ENCODE measurements at places on chromosomes 16 and 17.

DNA sequence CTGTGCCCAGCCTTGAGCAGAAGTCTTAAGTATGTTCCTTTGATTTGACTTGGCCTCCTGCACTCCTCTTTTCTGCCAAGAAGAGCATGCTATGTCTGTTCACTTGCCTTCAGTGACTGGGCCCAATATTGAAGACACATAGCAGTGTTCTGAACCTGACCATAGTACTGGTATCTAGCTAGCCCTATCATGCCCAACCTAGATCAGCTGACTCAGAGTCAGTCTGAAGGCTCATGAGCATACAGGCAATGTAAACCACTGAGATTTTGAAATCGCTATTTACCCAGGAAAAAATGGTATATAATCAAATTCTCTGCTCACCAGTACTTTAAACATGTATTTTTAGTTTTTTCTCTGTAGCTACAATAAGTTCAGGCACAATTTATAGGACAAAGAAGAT is 129.4 kb downstream of the TANC2 start:
- no peak for DNase-seq

GRCh38 chr17:58985367-58985766 is 121.3 kb downstream of the TRIM37 start:
- no peak for DNase-seq

GRCh38 chr16:47977802-47978201 is 178.0 kb downstream of the ABCC12 start:
- no peak for DNase-seq

GRCh38 chr17:58447039-58447975 is 30.0 kb upstream of the RNF43 start:
- peak; percentile 21 for DNase-seq

GRCh38 chr16:1794221-1794871 is 841 bp upstream of the IGFALS start:
- DNase-seq, result no peak

GRCh38 chr17:33291248-33292200 is 1.6 kb downstream of the ASIC2 start:
- DNase-seq, result no peak

- DNase-seq, result no peak
Measured at GRCh38 chr17:27491713-27492190, 35.5 kb downstream of the KSR1 start.

GRCh38 chr16:84498223-84498610 is 6.2 kb downstream of the MEAK7 start:
- DNase-seq, result no peak

GRCh38 chr16:65034915-65035314 is 86.9 kb downstream of the CDH11 start:
- DNase-seq, result no peak

DNA sequence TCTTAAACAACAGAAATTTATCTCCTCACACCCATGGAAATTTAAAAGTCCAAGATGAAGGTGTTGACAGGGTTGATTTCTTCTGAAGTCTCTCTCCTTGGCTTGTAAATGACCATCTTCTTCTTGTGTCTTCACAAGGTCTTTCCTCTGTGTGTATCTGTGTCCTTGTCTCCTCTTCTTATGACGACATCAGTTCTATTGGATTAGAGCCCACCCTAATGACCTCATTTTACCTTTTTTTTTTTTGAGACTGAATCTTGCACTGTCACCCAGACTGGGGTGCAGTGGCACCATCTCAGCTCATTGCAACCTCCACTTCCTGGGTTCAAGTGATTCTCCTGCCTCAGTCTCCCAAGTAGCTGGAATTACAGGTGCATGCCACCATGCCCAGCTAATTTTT is 429.0 kb upstream of the CDH5 start:
- DNase-seq, result no peak

DNA sequence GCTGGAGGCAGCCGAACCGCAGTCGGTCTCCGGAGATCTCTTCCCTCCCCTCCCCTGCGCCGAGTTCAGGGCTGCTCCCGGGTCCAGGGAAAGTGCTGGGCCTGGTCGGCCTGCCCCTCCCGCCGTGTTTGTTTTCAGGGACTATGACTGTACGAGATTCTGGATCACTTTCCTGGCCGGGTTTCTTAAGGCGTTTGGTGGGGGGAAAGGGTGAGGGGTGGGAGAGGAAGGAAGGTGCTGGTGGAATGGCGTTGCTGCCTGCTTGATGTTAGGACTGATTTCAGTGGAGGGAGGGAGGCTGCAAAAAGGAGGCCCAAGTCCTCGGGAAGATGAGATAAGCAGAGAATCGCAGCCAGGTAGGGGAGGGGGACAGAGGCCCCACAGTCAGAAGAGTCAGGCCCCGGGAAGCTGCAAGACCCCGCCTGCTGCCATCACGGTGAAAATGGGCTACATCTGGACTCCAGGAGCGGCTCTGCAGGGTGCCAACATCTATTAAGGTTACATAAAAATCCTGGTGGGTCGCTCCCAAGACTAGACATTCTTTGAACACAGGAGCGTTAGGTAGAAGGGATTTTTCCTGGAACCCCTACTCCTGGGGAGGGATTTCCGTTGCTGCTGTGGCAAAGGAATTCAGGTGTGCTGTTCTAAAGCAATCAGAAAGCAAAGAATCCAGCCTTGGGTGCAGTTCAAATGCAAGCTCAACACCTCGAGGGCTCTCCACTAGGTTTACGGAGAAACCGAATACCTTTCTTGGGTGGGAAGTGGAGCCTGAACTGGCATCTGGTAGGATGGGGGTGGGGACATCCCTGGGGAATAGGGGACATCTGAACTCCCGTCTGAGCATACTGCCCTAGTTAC is 1.2 kb downstream of the ARHGAP44 start:
- DNase-seq, result no peak

DNA sequence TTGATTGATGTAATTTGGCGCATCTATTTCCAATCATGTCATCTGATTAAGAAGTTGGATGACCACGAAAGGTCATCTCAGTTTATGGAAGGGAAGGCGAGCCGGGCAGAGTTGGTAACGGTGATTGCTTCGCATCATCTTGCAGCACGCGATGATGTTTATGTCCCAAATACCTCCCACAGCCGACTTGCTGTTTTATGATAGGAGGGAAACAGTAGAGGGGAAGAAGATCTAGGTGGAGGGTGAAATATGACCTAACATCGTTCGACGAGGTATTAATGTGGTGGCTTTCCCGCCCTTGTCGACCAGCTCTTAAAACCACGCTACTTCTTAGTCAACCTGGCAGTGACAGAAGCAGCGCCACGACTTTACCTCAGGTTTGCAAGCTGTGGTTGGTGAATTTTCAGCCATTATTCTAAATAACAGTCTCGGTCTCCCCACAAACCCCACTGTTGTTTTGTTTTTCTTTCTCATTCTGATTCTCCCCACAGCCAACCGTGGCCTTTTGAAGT is 805 bp upstream of the TANC2 start:
- DNase-seq, result peak; percentile 34

GRCh38 chr17:57672971-57673370 is 72.1 kb downstream of the CCDC182 start:
- no peak for DNase-seq

- DNase-seq, result no peak
Measured at GRCh38 chr16:11413907-11414595, 68.8 kb downstream of the RMI2 start.

DNA sequence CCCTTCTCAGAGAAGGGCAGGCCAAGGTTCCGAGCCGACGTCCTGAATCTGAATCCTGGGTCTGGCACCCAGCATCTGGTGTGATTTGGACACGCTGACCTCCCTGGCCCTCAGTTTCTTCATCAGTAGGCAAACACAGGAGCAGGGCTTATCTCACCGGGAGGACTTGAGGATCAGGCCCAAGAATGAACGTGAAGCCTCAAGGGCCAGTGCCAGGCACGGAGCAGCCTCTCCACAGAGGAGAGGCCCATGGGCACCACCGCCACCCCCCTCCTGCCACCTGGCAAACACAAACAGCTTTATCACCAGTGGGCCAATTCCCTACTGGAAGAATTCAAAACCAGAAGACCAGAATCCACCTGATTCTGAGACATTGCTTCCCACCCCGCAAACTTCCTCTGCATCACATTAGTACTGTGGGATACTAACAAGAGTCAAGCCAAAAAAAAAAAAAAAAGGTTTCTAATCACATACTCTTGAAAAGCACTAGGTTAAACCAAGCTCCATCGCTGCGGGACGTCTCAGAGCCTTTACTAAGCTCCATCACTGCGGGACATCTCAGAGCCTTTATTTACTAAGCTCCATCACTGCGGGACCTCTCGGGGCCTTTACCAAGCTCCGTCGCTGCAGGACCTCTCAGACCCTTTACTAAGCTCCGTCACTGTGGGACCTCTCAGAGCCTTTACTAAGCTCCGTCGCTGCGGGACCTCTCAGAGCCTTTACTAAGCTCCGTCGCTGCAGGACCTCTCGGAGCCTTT is 68.0 kb upstream of the DOC2B start:
- no peak for DNase-seq

DNA sequence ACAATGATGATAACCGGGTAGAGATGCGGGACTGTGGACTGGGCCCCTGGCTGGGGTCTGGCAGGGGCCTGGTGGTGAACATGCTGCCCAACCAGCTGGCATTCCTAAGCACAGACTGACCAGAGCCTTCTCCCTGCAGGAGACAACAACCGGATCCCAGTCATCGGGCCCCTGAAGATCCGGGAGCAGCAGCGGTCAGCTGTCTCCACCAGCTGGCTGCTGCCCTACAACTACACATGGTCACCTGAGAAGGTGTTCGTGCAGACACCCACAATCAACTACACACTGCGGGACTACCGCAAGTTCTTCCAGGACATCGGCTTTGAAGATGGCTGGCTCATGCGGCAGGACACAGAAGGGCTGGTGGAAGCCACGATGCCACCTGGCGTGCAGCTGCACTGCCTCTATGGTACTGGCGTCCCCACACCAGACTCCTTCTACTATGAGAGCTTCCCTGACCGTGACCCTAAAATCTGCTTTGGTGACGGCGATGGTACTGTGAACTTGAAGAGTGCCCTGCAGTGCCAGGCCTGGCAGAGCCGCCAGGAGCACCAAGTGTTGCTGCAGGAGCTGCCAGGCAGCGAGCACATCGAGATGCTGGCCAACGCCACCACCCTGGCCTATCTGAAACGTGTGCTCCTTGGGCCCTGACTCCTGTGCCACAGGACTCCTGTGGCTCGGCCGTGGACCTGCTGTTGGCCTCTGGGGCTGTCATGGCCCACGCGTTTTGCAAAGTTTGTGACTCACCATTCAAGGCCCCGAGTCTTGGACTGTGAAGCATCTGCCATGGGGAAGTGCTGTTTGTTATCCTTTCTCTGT is 5.1 kb upstream of the SLC7A6 start:
- DNase-seq, result no peak

GRCh38 chr17:44220213-44221083 is 973 bp upstream of the UBTF start:
- DNase-seq, result peak; percentile 38

GRCh38 chr16:68642436-68643101 is 2.5 kb upstream of the CDH3 start:
- no peak for DNase-seq

GRCh38 chr16:15899538-15900100 is 11.2 kb upstream of the CEP20 start:
- no peak for DNase-seq

DNA sequence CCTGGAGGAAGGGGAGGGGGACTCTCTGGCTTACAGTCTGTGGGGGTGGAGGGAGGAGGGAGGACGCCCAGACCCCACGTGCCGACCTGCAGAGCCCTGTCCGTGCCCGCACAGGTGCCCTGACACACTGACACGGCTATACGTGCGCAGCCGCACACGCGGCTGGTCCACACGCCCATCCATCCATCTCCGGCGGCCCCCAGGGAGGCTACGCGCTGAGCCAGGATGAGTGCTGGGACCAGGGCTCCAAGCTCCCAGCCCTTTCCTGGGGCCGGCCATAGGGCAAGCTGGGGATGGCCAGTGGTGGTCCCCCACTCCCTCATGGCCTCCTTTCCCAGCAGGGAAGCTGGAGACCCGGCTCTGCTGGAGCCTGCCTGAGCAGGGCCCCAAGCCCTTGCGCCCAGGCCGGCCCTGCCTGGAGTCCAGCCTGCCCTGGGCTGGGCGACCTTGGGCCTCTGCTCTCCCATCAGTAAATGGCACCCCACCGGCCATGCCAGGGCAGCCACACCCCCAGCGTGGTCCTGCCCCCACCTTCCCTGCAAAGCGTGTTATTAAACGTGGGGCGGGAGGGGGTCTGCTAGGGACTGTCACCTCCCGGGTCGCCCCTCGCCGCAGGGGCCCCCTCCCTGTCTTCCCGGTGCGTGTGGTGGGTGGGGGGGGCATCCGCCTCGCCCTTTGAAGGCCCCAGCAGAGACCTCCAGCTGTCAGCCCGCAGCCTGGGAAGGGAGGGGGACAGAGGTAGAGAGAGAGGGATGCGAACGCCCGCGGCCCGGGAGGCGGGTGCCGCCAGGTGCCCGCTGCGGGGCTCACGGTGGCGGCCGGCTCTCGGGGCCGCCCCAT is 863 bp downstream of the CASKIN1 start:
- DNase-seq, result no peak

GRCh38 chr17:29710520-29710884 is 87.8 kb upstream of the CORO6 start:
- no peak for DNase-seq

DNA sequence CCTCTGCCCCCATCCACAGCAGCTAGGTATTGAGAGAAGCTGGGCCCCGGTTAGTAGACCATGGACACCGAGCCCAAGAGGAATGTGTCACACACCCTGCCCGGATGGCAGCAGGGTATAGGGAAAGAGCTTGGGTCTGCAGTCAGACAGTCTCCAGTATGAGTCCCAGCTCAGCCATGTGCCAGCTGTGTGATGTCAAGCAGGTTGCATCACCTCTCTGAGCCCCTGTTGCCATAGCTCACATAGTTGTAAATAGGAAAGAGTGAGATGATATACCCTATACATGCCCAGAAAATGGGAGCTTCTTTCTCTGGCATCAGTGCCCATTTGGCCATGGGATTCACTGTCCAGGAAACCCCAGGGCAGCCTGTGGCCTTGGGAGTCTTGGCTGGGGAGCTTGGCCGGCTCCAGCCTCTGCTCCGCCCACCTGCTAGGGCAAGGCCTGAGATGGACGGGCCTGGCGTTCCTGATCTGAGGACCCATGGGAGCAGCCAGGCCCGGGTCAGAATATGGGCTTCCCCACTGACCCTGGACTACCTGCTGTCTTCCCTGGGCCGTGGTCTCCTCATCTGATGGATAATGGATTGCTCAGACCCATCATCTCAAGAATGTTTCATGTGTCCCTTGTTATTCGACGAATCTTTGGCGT is 13.2 kb downstream of the CD300LG start:
- no peak for DNase-seq
